Stimulated activated CD8-positive, alpha-beta memory T cell treated with anti-CD3 and anti-CD28 coated beads, Interleukin-4, amount 100 ng/mL, for 1 hour (primary cell): ENCODE measurements at places on chromosomes 1 and 21.

DNA sequence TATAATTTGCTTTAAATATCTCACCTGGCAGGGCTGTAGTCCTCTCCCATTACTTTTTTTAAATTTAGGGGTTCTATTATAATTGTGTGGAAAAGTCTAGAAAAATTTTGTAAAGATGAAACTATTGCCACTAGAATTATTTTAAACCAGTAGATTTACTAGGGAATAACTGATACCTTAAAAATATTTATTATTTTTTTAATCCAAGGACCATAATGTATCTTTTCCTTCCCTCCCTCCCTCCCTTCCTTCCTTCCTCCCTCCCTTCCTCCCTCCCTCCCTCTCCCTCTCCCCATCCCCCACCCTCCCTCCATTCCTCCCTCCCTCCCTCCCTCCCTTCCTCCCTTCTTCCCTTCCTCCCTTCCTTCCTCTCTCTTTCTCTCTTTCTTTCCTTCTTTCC, 90.5 kb downstream of the DNM3 start:
- DNase-seq = no peak

- no peak for DNase-seq
These were observed 470.3 kb downstream of the PTPRC start for GRCh38 chr1:199109160-199109559.

GRCh38 chr21:20260124-20260523, 738.1 kb upstream of the NCAM2 start:
- no peak for DNase-seq

GRCh38 chr1:213521206-213521605, 466.6 kb upstream of the PROX1 start:
- DNase-seq = no peak

DNA sequence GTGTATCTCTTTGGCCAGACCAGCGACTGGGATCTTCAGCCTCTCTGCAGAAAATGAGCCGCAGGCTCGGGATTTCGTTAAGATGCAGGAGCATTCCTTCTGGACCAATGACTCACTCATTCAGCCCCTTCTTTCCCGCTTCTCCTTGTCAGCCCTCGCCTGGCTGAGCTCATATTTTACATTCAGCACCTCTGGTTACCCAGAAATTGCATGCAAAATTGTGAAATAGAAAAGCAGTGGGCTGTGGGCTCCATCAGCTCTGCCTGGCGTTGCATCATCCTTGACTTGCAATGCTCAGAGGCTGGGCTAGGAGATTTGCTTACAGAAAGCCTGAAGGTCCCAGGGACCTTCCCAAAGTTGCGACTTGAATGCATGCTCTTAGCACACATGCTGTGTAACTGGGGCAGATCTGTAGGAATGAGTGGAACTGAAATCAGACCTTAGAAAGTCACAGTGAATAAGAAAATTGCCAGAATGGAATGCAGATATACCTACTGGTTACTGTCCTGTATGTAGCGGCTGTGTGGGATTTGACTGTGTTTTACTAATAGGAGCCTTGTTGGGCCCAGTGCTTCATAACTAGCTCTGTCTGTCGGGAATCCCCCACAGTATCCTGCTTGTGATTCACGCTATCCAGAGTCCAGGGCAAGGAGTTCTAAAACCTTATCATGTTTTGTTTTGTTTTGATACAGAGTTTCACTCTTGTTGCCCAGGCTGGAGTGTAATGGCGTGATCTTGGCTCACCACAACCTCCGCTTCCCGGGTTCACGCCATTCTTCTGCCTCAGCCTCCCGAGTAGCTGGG, 444.8 kb downstream of the KIF26B start:
- no peak for DNase-seq

GRCh38 chr1:98903726-98904125, 100.9 kb downstream of the PLPPR5 start:
- no peak for DNase-seq

DNA sequence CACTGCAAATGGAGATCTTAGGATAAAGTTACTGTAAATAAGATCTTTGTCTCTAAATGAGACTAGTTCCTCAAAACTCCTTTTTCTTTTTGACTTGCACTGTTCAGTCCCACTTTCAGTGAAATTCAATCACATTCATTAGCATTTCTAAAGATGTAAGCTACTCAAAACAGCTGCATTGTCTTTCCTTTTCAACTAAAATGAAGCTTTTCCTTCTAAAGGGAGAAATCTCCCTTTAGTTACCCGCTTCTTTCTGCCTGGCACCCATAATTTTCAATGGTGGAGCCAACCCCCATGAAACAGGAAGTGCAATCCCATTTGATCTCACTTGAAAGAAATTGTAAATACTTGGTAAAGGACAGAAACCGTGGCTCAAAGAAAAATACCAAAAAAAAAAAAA, 387.4 kb upstream of the PKN2 start:
- DNase-seq = no peak

DNA sequence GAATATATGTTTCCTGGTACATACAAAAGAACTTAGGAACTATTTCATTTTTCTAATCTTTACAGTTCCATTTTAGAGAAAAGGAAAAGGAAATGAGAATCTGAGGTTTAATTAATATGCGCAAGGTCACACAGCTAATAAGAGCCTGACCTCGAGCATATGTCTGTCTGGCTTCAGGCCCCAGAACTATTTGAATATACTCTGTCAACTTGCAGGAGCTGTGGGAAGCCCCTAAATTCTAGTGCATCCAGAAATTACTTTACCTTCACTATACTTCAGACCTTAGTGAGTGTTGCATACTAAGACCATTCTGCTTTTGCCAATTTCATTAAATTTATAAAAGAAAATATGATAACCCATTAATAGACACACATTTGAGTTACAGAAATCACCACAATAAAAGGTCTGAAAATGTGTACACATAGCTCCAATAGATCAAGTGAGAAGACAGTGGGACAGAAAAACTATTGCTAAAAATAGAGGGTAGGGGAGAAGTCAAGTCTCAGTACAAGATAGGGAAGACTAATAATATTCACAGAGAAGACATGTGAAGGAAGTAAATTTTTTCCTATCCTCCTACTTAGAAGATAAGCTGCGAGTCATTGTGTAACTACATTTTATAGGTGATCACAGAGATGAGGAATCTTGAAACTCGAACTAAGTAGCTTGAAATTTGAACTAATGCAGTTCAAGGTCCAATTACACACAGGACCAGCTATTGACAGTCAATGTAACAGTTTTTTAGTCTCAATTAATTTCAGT, 3.8 kb downstream of the RGS13 start:
- DNase-seq = no peak

DNA sequence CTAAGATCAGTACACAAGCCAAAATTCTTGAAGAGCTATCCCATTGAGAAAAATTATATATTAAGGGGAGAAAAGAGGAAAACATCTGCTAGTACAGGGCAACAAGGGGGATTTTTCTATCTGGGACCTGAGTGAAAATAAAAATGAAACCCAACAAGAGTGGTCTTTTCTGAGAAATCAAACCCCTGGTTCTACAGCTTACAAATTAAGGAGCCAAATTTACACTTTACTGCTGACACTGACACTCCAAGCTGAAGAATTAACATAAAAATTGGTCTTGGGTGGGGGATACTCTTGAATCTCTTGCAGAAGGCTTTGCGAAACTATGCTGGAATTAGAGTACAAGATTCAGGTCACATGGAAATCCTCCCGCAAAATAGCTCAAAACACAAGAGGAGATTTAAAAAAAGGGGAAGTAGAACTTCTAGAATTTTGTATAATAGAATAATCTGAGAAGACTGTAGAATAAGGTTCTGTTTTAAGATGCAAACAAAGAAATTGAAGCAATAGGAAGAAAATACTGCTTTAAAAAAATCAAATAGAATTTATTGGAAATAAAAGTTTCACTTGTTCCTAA, 32.1 kb upstream of the HSPA13 start:
- DNase-seq = no peak

DNA sequence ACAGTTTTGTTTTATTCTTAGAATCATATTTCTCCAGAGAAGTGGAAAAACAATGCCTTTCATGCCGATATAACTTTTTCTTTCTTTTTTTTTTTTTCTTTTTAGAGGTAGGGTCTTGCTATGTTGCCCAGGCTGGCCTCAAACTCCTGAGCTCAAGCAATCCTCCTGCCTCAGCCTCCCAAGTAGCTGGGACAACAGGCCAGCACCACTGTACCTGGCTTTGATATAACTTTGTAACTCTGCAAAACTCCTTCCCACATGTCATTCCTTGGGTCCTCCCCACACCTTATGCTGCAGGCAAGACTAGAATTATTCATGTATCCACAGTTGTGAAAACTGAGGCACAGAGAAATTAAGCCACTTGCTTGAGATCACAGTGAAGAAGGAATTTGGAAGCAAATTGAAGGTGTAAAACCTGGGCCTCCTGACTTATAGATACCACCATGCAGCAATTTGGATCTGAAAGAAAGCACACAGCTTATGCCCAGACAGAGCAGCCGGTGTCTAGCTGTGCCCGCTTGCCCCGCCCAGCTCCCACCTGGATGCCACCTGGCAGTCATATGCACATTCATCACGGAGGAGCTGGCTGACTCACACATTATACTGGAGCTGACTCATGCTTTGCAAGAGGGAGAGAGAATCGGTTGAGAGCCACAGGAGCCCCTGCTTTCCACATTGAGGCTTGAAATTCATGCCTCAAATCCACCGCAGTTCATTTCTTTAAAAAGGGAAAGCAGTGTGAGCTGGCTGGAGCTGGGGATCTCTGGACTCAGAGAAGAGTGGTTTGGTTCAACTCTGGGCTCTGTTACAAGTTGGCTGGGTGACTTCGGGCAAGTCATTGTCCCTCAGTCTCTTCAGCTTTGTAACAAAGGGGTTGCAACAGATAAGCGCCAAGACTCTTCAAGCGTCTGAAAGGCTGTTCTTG, 8.3 kb upstream of the SLC2A1 start:
- no peak for DNase-seq

- no peak for DNase-seq
These were observed 175.7 kb downstream of the VPS13D start for GRCh38 chr1:12405325-12406210.

DNA sequence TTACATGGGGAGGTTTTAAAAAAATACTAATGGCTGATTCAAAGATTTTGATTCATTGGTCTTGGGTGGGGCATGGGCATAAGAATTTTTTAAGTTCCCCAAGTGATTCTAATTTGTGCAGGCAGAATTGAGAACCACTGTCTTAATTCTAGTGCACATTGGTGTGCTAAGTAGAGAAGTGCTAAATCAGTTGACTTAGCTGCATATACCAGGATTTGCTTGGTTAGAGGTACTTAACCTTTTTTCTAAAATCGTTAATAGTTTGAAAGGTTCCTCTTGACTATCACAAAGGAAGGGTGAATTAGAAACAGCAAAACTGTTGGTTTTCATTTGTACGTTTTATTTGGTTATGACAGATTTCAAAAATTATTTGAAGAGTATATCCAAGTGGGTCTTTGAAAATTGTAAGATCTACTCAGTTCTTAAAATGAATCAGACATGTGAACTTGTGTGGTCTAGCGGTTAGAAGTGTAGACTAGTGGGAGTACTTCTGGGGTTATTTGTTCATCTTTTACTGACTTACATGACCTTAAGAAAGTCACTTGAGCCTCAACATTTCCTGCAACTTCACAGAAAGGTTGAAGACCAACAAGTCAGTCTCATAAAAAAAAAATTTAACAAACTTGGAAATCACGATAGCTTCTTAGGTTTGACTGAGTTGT, 66.7 kb downstream of the RPAP2 start:
- no peak for DNase-seq

DNA sequence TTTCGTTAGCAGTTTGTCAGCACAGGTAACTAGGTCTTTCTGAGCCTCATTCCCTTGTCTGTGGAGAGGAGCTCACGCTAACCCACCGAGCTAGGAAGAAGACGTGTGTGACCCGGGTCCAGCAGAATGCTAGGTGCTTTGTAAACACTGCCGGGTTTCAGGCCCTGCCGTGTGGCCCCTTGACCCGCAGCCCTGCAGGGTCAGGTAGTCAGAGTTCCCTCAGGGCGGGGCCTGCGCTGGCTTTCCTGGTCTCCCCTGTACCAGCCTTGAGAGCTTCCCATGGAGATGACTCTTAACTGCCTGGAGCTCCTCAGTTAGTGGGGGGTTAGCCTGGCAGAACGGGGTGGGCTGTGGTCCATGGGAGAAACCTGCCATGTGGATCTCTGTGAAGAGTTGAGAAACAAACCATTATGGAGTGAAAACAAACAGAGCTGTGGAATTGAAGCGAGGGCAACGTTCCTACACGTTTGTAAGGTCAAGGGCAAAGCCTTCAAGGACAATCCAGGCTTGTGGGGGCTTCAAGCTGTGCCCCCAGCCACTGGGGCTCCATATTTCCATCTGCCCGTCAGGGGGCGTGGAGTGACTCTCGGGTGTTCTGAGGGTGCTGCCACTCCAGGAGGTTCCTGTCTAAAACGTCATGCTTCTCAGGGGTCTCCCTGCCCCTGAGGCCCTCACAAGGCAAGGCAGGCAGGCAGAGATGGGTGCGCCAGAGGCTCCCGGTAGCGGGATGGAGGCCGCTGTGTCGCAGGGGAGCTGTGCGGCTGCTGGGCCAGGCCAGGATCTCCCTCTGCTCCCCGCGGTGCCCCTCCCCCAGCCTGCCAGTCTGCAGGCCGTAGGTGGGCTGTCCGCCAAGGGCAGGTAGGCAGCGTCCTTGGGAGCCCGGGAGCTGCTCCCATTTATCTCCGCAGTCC, 23.8 kb downstream of the LHX4 start:
- DNase-seq = no peak

- DNase-seq = no peak
These were observed 6.1 kb downstream of the ATAD3A start for GRCh38 chr1:1517973-1518620.

- no peak for DNase-seq
These were observed 12.7 kb downstream of the TTC3 start for GRCh38 chr21:37085726-37086125.

DNA sequence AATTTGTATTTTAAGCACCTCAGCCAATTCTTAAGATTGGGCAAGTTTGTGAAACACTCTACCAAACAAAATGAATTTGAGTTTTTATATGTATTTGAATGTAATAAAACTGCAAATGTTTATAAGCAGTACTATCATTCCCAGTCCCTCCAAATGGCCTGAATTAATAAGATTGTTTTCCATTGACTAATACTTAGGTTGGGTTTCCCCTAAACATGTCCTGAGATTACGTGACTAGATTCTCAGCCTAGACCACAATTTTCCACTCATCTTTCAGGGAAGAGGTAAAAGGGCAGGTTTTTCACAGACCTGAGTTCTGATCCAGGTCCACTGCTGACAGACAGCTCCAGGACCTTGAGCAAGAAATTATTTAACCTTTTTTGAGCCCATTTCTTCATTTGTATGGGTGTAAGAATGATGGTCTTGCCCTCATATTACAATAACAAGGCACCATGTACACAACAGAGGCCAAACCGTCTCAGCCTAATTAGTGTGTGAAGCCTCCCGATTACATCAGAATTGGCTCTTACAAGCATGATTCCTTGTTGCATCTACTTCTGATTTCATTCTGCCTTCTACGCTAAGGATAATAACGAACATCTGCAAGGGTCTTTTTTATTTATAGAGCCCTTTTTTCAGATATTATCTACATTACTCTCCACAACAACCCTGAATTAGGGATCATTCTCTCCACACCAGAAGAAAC, 51.2 kb downstream of the BEND5 start:
- DNase-seq = no peak

DNA sequence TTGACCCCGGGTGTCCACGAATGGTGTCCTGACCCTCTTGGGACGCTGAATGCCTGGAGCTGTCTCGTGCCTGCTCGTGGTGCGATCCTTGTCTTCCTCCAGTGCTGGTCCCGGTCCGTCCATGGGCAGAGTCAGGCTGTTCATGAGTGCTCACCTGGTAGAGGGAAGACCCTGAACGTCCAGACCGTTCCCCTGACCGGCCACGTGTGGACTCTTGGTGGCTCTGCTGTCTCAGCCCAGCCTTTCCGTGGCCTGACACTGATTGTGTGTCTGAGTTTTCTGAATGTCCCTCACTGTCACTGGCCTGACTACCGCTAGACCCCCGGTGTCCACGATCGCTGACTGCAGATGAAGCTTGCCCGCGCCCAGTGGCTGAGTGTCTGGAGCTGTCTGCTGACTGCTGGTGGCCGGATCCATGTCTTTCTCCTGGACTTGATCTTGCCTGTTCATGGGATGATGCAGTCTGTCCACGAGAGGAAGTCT, 11.7 kb downstream of the FLG start:
- DNase-seq = no peak
